Hematopoietic multipotent progenitor cell treated with erythropoietin and hydrocortisone succinate and interleukin-3 and kit ligand, for 8 days (in vitro differentiated cells): ENCODE measurements at places on chromosomes 7 and 10.

DNA sequence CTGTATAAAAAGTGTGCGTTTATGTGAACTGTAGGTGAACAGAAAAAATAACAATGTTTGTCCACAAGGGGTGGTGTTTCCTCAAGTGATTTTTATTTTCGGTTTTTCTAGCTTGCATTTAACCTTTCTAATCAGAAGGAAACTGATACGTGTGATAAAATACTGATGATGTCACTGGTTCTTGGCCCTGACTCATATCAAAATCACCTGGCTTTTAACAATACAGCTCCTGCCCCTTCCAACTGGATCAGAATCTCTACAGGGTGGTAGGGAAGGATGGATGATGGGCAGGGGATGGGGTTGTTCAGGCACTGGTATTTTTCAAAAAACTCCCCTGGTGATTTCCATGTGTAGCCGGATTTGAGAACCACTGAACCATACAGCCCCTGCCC, 10.9 kb downstream of the NPFFR1 start:
- DNase-seq, result peak; percentile 30

- no peak for DNase-seq
Observed at GRCh38 chr10:73017955-73018480, 63.4 kb upstream of the PLA2G12B start.

GRCh38 chr10:28965937-28966336, 288.6 kb downstream of the BAMBI start:
- DNase-seq, result no peak

- DNase-seq, result no peak
Observed at GRCh38 chr7:29095631-29096445, 50.5 kb downstream of the CPVL start.

DNA sequence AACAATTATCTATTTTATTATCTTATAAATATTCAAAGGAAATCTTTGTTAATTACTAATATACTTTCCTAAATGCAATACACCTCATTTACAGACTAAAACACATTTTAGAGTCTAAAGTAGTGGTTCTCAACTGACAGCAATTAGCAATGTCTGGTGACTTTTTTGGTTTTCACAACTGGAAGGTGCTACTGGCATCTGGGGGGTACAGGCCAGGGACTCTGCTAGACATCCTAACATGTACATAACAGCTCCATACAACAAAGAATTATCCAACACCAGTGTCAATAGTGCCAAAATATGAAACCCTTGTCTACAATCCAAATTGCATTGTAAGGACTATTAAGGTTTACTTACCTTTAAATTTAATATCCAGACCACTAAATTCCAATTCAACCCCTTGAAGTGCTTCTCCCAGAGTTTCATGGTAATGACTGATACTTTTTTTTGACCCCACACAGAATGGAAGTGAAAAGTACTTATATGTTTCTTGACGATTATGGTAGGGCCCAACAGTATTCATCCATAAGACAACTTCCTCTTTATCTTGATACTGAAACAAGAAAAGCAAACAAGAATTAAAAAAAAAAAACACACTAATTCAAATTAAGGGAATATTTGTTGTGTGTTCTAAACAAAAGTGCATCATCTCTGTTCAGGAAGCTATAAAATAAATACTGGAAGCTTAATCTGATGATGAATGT, 10.4 kb downstream of the TM9SF3 start:
- DNase-seq, result no peak

GRCh38 chr10:52469970-52470705, 156.1 kb downstream of the DKK1 start:
- DNase-seq, result no peak
